ENCODE measurements at places on chromosomes 7 and 10. TPM values are rescaled to one million over a fixed set of nuclear protein-coding genes. Genes with fewer than 3 reads are reported as not detected.

Gene TSPAN33
- 1.7 TPM for total RNA-seq

Gene OPN1SW
- not detected for total RNA-seq

Gene MCM10
- 3.5 TPM for total RNA-seq

Gene MMD2
- not detected for total RNA-seq

Gene CC2D2B
- not detected for total RNA-seq

Gene AZGP1
- 0.58 TPM for total RNA-seq

Gene COL1A2
- not detected for total RNA-seq

Gene PDK4
- total RNA-seq, result 1.3 TPM
